Stimulated activated CD8-positive, alpha-beta memory T cell treated with anti-CD3 and anti-CD28 coated beads, Interleukin-15, amount 100 ng/mL, for 4 hours (primary cell): ENCODE measurements at places on chromosomes 7 and 10.

- DNase-seq: no peak
These were observed 11.0 kb downstream of the TLL2 start for GRCh38 chr10:96502561-96503282.

- DNase-seq: no peak
These were observed 80.6 kb upstream of the KLF6 start for GRCh38 chr10:3865565-3865964.

DNA sequence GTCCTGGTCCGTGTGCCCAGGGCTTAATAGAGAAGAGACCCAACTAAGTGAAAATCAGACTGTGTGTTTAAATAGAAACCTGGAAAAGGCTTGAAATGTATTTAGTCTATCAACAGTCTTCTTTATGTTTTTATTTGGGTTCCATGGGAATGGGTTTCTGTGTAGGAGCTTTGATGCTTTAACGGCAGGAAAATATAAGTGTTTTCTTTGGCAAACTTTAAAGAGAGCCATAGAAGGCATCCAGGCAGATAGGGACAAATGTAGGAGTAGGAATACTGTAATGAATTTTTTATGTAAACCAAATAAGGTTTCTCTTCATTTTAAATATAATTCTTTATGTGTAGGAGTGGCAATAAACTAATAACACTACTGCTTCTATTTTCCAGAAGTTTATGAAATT is 989.0 kb downstream of the GATA3 start:
- DNase-seq: no peak

DNA sequence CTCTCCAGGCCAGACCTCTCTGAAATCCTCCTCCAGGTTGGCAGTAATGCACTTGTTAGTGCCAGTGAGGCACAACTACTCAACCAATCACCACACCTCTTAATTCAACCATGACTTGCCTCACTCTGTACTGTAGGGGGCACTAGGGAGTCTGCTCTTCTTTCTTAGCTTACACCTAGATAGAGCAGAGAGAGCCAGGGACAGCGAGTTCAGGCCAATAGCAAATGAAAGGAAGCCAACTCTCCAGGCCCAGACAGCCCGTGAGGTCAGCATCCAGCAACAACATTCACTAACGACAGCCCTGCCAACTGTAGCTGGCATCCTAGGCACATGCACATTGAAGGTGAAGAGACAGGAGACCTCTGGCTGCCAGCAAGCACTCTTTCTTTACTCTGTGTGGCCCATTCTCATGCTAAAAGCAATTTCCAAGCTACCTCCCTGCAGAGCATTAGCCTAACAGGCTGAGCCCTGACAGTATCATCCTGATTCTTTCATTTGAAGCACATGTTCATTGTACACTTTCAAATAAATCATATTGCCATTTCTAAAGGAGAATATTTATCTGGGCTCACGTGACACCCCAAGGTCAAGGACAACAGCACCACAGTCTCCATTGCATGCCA is 136.3 kb downstream of the DPY19L1 start:
- no peak for DNase-seq

DNA sequence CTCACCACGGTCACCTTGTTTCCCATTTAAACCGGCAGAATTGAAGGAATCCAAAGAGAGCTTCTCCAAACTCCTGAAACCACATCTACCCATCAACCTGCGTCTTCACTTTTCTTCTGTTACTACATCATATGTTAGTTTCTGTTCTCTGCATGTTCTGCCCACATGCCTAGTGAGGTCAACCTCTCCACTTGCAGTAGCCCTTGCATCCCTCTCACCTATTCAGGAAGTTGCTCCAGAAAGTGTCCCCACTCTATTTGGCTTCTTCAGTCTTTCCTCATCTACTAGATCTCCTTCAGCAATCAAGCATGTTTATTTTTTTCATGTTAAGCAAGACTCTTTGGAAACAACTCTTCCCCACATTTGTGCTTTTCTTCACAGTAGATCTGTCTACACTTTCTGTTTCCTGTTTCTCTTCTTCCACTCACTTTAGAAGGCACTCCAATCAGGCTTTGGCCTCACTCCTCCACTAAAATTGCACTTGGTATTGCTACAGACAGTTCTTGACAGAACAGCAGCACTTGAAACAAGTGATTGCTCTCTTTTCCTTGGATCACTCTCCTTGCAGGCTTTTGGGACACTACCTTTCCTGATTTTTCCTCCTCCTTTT is 7.5 kb downstream of the SAMD9L start:
- no peak for DNase-seq

GRCh38 chr10:23980094-23980493 is 228.8 kb upstream of the KIAA1217 start:
- DNase-seq: no peak

GRCh38 chr10:22851865-22852239 is 76.0 kb upstream of the ARMC3 start:
- DNase-seq: no peak

- no peak for DNase-seq
These were observed 348.5 kb downstream of the GRID1 start for GRCh38 chr10:86017841-86018734.

DNA sequence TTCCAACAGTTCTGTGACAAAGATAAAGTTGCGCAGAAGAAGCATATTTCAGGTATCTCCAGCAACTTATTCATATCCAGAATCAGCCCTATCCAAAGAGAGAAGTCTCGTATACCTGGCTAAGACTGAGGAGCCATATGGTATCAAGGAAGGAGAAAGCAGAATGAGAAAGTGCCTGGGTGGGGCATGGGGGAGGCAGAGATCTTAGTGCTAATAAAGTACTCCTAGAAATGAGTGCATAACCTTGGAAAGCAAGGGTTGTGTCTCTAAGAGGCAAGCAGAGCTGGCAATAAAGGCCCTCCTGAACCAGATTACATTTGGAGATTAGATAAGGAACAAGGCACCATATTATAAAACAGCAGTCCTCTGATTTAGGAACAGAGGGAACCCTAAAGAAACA is 12.7 kb downstream of the TASOR2 start:
- no peak for DNase-seq

DNA sequence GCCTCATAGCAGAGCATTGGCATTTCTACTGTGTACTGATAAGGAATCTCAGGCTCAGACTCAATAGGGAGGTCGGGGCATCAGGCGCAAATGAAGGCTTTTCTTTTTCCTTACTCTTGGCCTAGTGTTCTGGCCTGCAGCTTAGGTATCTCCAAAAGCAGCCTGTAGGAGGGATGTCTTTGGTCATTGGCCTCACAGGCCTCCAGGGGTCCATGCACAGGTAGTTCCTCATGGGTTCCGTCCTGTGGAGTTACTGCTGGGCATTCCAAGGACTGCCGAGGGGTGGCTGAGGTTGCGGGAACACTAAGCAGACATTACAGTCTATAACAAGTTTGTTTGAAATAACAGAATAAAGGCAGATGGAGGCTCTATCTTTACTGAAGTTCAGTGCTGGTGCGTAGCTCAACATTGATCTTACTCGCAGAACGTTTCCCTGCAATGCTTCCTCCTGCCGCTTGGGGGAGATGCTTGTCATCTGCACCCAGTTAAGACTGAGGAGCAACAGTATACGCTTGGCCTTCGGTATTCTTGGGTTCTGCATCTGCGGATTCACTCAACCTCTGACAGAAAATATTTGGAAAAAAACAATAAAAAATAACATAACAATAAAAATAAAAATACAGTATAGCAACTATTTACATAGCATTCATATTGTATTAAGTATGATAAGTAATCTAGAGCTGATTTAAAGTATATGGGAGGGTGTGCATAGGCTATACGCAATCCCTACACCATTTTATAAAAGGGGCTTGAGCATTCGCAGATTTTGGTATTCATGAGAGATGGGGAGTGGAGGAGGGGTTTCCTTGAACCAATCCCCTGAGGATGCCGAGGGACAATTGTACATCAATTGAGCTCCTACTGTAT is 58.9 kb downstream of the SH2D4B start:
- DNase-seq: no peak

GRCh38 chr10:128032466-128032865 is 93.8 kb downstream of the MKI67 start:
- no peak for DNase-seq

GRCh38 chr10:98193037-98193436 is 58.6 kb downstream of the R3HCC1L start:
- DNase-seq: no peak

- DNase-seq: no peak
These were observed 83.3 kb downstream of the RNLS start for GRCh38 chr10:88499569-88500470.

DNA sequence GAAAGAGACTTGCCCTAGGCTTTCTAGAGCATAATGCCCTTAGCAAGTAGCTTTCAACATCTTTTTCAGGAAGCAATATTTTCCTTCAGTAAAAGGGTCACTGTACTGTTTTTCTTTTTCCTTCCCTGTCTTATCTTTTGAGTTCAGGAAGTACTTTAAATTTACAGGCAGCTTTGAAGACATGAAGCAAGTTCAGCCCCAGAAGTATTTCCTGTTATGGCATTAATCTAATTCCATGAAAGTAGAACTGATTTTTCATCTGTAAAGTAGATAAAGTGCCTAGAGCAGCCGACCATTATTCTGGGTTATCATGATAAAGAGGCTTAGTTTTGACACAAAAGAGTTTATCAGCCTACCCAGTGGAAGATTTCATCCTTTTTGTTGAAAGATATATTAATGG is 288.2 kb downstream of the ADK start:
- DNase-seq: no peak

DNA sequence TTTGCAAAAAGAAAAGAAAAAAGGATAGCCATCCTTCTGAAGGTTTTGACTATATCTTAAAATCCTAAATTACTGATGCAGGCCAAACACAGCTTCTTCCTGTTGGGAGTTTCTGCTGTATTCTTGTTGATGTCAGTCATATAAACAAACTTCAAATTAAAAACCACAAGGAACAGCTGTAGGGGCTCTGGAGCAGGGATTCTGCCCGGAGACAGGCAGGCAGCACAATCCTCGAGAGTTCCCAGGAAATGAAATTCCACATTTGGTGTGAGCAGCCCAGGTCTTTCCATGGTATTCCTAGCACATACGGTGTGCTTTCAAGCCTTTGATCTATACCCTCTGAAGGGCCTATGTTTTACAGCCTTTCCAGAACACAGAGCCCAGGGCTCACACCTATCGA is 43.2 kb downstream of the INSYN2A start:
- no peak for DNase-seq

- no peak for DNase-seq
These were observed 50.7 kb downstream of the UBE3C start for GRCh38 chr7:157189405-157189804.

DNA sequence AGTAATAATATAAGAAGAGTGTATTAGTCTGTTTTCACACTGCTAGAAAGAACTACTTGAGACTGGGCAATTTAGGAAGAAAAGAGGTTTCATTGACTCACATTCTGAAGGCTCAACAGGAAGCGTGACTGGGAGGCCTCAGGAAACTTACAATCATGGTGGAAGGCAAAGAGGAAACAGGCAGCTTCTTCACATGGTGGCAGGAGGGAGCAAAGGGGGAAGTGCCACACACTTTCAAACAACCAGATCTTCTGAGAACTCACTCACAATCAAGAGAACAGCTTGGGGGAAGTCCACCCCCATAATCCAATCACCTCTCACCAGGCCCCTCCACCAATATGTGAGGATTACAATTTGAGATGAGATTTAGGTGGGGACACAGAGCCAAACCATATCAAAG is 212.5 kb upstream of the HDAC9 start:
- no peak for DNase-seq

GRCh38 chr10:84539216-84539615 is 210.8 kb downstream of the CCSER2 start:
- DNase-seq: no peak

GRCh38 chr7:31014826-31015225 is 37.3 kb upstream of the ADCYAP1R1 start:
- DNase-seq: no peak

DNA sequence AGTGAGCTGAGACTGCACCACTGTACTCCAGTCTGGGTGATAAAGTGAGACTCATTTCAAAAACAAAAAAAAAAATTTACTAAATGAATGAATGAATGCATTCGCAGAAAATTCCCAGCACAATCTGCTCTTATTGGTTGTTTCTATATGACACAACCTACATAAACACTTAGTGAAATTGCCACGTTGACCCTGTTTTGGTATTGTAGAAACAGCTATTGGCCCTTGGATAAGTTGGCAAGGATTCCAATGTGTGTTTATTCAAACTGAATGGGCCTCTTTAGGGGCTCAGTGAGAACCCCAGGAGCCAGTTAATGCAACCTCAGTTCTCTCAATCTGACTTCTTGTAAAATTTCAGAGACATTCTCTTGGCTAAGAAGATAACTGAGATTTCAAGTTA is 66.0 kb downstream of the HHEX start:
- no peak for DNase-seq

DNA sequence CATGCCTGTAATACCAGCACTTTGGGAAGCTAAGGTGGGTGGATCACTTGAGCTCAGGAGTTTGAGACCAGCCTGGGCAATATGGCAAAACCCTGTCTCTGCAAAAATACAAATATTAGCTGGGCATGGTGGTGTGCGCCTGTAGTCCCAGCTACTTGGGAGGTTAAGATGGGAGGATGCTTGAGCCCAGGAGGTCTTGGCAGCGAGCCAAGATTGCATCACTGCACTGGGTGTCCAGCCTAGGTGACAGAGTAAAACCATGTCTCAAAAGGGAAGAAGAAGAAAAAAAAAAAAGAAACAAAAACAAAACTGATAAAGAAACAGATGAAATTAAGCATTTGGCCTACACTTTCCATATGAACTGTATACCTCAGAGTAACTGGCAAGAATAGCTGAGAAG is 319.2 kb downstream of the PARD3 start:
- no peak for DNase-seq

GRCh38 chr10:12943425-12943824 is 58.1 kb downstream of the CCDC3 start:
- DNase-seq: no peak

DNA sequence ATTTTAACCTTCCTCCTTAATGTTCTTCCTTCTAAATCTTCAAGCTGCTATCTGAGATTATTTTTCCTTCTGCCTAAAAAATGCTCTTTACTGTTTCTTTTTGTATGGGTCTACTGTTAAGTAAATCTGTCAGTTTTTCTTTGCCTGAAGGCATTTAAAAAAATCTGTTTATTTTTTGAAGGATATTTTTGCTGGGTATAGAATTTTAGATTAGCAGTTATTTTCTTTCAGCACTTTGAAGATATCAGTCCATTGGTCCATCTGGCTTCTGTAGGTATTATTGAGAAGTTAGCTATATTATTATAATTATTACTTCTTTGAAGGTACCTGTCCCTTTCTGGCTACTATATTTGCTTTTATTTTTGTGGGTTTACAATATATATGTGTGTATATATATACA is 171.4 kb downstream of the BBS9 start:
- no peak for DNase-seq

- no peak for DNase-seq
These were observed 30.3 kb upstream of the KBTBD2 start for GRCh38 chr7:32921896-32922295.

DNA sequence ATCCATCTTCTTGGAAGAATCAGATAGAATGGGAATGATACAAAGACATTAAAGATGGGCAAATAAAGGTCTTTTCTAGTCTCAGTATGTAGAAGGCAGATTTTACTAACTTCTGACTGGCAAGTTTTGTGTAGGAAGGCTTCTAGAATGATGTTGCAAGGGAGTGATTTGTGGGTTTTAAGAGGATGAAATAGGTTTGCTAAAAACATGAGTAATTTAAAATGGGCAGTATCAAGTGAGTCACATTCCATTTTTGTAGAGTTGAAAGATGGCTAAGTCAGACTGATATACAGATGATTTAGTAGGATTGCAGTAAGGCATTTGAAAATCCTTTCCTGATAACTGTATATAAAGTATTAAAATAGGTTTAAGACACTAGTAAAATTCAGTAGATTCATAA is 777.4 kb downstream of the SORCS1 start:
- DNase-seq: no peak
